ENCODE measurements at places on chromosomes 7 and 10.

DNA sequence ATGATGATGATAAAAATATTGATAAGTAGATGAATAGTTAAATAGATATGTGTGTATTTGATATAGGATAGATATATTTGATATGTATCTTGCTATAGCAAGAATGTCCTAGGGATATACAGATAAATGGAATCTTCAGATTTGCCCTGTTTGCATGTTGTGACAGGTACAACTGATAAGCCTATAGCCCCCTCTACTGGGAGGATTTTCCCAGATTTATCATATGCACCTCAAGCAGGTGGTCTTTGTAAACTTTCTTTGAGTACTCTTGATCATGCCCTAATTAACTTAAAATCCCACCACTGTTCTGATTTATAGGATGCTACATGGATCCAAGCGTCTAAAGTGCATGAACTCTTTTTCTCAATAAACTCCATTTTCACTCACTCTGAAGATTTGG lies 1050.7 kb downstream of the SORCS3 start:
- DNase-seq: no peak

- DNase-seq: no peak
These were observed 90.7 kb upstream of the KIAA1217 start for GRCh38 chr10:24118246-24118645.

DNA sequence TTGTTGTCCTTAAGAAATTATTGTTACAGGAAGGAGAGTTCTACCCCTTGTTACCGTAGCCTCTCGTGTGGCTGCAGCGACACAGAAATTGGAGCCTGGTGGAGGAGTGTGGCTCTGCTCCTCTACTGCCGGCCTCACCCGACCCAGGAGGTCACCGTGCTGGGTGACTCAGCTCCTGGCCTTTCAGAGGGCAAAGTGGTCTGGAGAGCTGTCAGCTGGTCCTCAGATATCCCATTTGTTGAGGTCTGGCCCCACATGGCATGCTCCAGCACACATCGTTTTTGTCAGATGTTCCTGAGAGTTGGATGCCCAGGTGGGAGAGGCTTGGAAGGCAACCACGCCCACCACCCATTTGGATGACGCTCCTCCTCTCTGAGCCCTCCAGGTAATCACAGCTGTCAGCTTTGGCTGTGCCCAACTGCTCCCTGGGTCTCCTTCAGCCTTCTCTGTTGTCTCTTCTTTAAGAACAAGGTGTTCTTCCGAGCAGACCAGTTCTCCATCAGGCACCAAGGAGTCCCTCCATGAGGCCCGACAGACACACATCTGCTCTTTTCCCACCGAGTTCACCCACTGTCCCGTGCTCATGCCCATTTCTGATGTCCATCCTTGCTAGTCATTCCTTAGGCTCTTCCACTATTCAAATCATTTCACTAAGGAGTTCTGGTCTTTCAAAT lies 80.3 kb downstream of the RAMP3 start:
- no peak for DNase-seq

DNA sequence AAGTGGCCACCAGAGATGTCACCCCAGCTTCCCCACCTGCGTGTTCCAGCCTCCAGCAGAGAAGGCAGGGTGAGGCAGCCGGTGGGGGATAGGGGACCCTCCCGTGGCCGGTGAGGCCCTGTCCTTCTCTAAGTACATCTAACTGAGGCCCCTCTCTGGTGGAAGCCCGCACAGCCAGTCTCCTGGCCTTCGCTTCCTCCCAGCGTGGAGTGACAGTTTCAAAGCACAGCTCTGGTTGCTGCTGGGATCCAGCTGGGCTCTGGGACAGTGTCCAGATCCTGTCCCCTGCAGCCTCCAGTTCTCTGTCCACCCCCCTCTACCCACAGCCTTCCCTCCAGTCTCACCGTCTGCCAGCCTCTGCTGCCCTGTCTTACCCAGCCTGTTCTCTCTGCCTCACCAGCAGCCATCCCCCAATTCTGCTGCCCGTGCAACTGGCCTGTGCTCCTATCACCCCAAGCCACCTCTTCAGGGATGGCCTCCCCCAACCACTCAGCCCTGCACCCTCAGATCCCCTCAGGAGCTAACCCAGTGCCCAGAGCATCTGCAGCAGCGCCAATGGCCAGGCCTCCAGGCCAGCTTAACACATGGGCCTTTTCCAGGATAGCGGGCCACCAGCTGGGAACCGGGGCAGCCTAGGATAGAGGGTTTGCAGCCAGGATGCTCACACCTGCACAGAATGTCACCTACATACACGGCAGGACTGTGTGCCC lies 16.3 kb upstream of the SH2B2 start:
- no peak for DNase-seq

DNA sequence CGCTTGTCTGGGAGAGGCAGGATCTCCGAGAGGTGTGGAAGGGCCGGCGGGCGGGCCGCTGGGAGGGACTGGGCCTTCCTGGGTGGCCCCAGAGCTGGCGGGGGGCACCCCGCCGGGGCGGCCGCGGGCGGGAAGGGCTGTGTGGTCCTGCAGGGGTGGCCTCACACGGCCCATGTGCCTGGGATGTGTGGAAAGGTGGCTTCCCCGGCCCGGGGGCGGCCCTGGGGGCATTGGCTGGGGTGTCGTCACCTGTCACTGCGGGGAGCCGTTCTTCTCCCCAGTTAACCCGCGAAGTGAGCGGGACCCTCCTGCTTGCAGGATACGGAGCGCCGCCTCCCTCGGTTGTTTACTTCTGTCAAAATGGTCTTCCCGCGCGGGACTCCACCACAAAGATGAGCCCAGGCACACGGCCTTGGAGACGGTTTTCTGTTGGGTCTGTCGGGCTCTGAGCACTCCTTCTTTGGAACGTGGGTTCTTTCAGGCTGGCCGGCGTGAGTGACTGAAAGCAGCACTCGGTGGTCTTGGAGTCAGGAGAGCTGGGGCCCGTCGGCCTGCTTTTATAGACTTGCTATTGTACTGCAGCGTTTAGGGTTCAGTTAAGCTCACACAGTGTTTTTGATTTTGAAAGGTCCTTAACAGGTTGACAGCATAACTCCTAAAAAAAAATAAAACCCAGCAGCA lies 700 bp downstream of the SMC3 start:
- DNase-seq: no peak

- DNase-seq: no peak
These were observed 271.9 kb downstream of the ADARB2 start for GRCh38 chr10:1465418-1465911.

GRCh38 chr7:5005066-5005465 lies 40.6 kb upstream of the RBAK start:
- DNase-seq: no peak

DNA sequence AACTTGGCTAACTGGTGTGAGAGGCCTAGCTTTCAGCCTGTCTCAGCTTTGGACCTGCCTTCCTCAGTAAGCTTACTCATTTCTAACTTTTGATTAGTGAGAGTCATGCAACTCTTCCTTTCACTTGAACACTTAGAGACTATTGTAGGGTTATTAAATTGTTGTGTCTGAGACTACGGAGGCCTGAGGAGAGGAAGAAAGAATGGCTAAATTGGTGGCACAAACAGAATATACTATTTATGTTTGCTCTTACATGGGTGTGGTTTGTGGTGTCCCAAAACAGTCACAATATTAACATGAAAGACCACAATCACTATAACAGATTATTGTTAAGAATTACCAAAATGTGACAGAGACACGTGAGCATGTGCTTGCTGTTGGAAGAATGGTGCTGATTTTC lies 82.1 kb downstream of the TRIM24 start:
- DNase-seq: no peak

GRCh38 chr7:116679500-116679899 lies 7.5 kb downstream of the MET start:
- no peak for DNase-seq

Measured in AG04449 (cell line).